ENCODE measurements at places on chromosomes 6 and 20. TPM values are rescaled to one million over a fixed set of nuclear protein-coding genes. Genes with fewer than 3 reads are reported as not detected.
A peak's percentile ranks its signal among the peaks of the same experiment; 100 is the strongest.

GRCh38 chr6:36347621-36348020 lies 10.9 kb upstream of the BNIP5 start:
- no peak for DNase-seq
- no peaks in the 10 kb centered on the region for H3K4me1 ChIP-seq
- H3K27me3 ChIP-seq: no peaks in the 10 kb centered on the region

DNA sequence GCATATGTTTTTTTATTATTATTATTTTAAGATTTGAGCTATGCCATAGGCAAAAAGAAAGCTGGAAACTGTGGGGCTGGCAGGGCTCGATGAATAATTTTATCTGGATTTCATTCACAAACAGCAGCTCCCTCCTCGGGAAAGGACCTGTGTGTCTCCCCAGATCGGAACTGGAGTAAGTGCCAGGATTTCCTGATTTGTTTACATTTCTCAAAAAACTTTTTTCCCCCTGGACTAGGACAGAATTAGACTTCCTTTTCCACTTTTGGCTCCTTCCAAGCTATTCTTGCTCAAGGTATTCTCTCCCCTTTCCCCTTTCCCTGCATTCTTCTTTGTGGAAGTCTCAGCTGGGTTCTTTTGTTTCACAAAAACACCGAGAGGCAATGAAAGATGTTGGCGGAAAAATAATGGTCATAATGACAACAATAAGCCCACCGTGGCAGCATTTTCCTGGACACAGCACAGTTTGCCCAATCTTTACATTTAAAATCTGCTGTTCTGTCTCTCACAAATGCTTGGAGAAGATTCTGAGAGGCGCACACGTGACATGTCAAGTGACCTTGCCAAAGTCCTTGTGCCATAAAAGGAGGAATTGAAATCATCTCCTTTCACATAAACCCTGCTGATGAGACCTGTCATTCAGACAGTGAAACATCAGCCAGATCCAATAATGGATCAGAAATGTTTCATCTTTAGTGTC lies 85.8 kb upstream of the PREP start:
- peak overlapping the region; percentile 6 for H3K27ac ChIP-seq
- peaks cover 2% of the 10 kb centered on the region for H3K4me1 ChIP-seq

DNA sequence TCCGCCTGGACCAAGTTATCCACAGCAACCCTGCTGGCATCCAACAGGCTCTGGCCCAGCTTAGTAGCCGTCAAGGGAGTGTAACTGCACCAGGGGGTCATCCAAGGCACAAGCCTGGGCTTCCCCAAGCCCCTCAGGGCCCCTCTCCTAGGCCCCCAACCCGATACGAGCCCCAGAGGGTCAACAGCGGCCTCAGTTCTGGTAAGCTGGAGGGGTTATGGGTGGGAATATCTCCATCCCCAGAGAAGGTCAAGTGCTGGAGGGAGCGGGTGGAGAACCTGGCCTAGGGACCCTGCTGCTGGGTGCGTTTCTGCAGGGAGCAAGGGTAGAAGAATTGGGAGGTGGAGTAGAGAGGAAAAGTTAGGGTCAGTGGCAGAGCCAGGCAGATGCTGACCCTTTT lies 12.9 kb downstream of the PRRC2A start:
- H3K27me3 ChIP-seq: no peaks in the 10 kb centered on the region
- no peak overlapping the region for H3K4me3 ChIP-seq
- no peak for DNase-seq
- no peaks in the 10 kb centered on the region for H3K4me1 ChIP-seq
- no peak overlapping the region for H3K27ac ChIP-seq

DNA sequence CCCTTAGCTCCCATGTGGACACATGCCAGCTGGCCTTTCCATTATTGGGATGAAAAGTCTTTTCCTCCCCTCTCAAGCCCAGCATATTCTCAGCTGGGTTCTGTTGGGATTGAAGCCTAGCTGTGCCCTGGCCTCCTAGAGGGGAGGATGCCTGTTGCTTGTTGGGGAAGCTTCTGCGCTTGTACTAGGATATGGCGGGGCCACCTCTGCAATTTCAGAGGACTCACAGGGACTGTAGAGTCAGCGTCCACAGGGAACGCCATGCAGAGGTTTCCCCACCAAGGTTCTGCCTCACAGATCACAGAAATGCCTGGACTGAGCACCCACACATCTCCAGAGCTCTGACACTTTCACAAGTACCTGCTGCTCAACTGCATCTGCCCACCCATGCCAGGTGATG lies 288.7 kb upstream of the FOXQ1 start:
- H3K36me3 ChIP-seq: no peaks in the 10 kb centered on the region
- no peak overlapping the region for H3K4me3 ChIP-seq

DNA sequence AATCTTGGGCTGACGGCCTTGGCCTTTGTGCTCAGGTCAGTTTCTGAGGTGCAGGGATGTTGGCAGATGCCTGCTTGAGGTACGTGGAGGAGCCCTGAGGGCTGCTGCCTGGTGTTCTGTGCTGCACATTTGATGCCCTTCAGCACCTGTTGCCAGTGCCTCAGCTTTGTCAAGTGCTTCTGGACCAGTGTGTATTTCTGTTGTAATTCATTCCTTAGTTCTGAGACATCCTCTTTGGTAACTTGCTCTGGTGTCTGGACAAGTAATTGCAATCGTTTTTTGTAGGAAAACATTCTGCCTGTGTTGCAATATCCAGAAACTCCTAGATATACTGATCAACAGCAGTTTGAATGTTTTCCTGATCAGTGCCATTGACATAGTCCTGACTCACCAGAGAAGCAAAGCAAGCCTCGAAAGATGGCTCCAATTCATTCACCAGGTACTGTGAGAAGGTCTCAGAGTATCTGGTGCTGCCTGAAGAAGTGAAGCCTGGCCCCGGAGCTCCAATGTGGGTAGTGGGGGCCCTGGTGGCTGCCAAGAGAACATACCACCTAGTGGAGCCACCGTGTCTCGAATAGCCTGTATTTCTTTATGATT lies 26.7 kb downstream of the ZNF337 start:
- H3K27ac ChIP-seq: no peak overlapping the region
- no peak overlapping the region for H3K4me3 ChIP-seq
- peaks cover 19% of the 10 kb centered on the region for H3K36me3 ChIP-seq
- DNase-seq: no peak

GRCh38 chr6:96213784-96214183 lies 198.0 kb downstream of the FUT9 start:
- no peaks in the 10 kb centered on the region for H3K4me1 ChIP-seq
- no peak for DNase-seq
- H3K36me3 ChIP-seq: no peaks in the 10 kb centered on the region
- no peaks in the 10 kb centered on the region for H3K27me3 ChIP-seq
- no peak overlapping the region for H3K4me3 ChIP-seq

The ANKRD66 gene
- not detected for total RNA-seq

DNA sequence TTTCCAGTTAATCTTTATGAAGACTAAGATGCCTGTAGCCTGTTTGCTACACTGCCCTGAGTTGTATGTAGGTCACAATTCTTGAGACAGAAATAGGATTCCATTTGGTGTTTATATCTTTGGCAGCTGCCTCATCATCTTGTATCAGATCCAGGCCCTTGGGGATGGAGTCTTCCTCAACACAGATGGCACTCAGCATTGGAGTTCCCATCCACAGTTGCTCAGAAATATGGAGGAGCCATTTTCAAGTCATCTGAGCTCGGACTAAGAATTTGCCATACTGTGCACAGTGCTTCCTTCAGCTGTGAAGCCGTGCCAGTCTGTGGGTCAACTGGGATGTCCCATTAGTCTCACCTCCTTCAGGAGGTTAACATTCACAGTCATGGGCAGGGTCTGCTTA lies 156.6 kb downstream of the ZDHHC14 start:
- H3K4me1 ChIP-seq: peaks cover 30% of the 10 kb centered on the region
- no peak overlapping the region for H3K4me3 ChIP-seq
- no peaks in the 10 kb centered on the region for H3K27me3 ChIP-seq
- H3K27ac ChIP-seq: peak overlapping the region; percentile 67

The NEDD9 gene
- total RNA-seq: 63.9 TPM

GRCh38 chr6:157449610-157450009 lies 68.6 kb downstream of the ZDHHC14 start:
- no peak overlapping the region for H3K4me3 ChIP-seq
- no peaks in the 10 kb centered on the region for H3K4me1 ChIP-seq
- no peak overlapping the region for H3K27ac ChIP-seq
- DNase-seq: no peak
- H3K36me3 ChIP-seq: no peaks in the 10 kb centered on the region
- H3K27me3 ChIP-seq: no peaks in the 10 kb centered on the region

DNA sequence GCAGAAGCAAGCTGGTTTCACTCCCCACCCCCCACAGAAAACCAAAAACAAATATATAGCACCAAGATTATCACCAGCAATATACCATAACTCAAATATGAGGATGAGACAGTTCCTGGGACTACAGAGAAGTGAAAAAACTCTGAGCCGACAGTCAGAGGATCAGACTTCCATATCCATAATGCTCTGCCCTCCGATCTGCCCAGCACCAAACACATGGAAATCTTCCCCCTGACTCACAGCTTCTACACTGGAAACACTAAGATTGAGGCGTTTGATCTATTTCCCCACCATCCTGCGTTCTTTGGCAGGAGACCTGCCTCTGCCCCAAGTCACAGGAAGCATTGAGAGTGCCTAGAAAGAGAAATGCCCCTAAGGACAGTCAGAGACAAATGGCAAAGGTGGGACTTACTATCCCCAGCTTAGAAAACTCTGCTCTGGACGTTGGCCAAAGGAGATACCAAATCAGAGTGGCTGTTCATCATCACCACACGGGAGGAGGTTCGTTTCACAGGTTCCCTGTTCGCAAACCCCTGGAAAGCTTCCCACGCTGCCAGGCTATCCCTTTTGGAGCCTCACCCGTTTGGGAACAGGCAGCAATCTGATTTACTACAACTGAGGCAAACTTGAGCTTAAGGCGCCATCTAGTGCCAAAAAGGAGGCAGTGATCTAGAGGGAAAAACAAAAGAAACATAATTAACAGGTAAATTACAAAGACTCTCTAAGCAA lies 48.7 kb upstream of the SRSF6 start:
- H3K4me3 ChIP-seq: no peak overlapping the region
- no peaks in the 10 kb centered on the region for H3K4me1 ChIP-seq
- H3K27me3 ChIP-seq: no peaks in the 10 kb centered on the region
- H3K36me3 ChIP-seq: no peaks in the 10 kb centered on the region
- no peak for DNase-seq

The OARD1 gene
- 40.4 TPM for total RNA-seq

- no peak for DNase-seq
- peaks cover 15% of the 10 kb centered on the region for H3K4me1 ChIP-seq
- no peaks in the 10 kb centered on the region for H3K36me3 ChIP-seq
- H3K27me3 ChIP-seq: no peaks in the 10 kb centered on the region
These were observed 21.1 kb downstream of the CHMP4B start for GRCh38 chr20:33832103-33832804.

The AIF1 gene
- total RNA-seq: 15.3 TPM

- no peaks in the 10 kb centered on the region for H3K4me1 ChIP-seq
- H3K36me3 ChIP-seq: no peaks in the 10 kb centered on the region
- no peak overlapping the region for H3K27ac ChIP-seq
- DNase-seq: no peak
These were observed 450.0 kb downstream of the PTPRT start for GRCh38 chr20:42739683-42740082.

DNA sequence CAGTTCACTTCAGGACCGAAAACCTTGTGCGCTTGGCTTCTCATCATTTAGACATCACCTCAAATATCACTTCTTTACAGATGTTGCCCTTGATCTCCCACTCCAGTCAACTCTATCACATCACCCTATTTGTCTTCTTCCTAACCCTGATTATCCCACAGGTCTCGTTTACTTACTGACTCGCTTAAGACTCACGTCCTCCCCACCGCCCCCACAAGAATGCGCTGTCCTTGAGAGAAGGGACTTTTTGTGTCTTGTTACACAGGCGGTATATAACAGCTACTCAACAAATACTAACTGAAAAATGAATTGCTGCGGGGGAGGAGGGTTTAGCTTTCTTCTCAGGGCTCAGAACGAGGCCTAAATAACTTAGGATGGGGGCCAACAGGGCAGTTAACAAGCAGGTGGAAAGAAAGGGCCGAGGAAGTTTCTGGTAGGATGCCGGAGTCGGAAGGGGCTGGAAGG lies 527 bp downstream of the TOMM34 start:
- no peaks in the 10 kb centered on the region for H3K27me3 ChIP-seq
- H3K36me3 ChIP-seq: no peaks in the 10 kb centered on the region
- no peaks in the 10 kb centered on the region for H3K4me1 ChIP-seq
- H3K27ac ChIP-seq: peak overlapping the region; percentile 77
- H3K4me3 ChIP-seq: peak overlapping the region; percentile 89

The GATA5 gene
- 48.3 TPM for total RNA-seq

GRCh38 chr6:17159240-17159639 lies 57.4 kb downstream of the STMND1 start:
- no peak overlapping the region for H3K27ac ChIP-seq
- H3K27me3 ChIP-seq: no peaks in the 10 kb centered on the region
- no peaks in the 10 kb centered on the region for H3K36me3 ChIP-seq
- no peak for DNase-seq

DNA sequence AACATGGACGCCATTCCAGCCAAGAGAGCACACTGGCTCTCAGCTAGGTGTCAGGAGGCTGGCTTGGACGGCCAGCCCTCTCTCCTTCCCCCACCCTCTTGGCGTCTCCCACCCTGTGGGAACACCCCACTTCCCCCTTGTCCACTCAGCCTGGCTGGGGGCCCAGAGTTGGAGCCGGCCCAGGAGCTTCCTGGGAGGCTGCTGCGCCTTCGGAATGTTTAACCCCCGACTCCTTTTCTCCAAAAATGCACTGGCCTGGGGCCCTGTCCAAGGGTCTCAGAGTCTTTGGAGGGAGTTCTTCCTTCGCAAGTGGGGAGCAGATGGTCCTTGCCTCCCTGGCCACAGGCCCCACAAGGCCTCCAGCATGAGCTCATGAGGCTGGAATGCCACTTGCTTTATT lies 4.1 kb downstream of the ADAM33 start:
- no peaks in the 10 kb centered on the region for H3K27me3 ChIP-seq
- H3K4me3 ChIP-seq: no peak overlapping the region
- no peaks in the 10 kb centered on the region for H3K36me3 ChIP-seq
- H3K4me1 ChIP-seq: no peaks in the 10 kb centered on the region
- no peak for DNase-seq
- peak overlapping the region; percentile 43 for H3K27ac ChIP-seq

GRCh38 chr6:144777249-144777648 lies 492.1 kb downstream of the UTRN start:
- H3K4me1 ChIP-seq: no peaks in the 10 kb centered on the region
- no peak for DNase-seq
- H3K27me3 ChIP-seq: no peaks in the 10 kb centered on the region

The PDYN gene
- total RNA-seq: not detected

Data from Peyer's patch (tissue), 4 donors.